Liver (tissue), 10 donors: ENCODE measurements at places on chromosomes 6 and 20. TPM values are rescaled to one million over a fixed set of nuclear protein-coding genes. Genes with fewer than 3 reads are reported as not detected.

GRCh38 chr6:94498099-94498498 is 1078.7 kb upstream of the EPHA7 start:
- H3K27me3 ChIP-seq = no peaks in the 10 kb centered on the region
- no peaks in the 10 kb centered on the region for H3K36me3 ChIP-seq
- no peak overlapping the region for H3K27ac ChIP-seq
- no peak for DNase-seq
- H3K4me1 ChIP-seq = no peaks in the 10 kb centered on the region
- H3K4me3 ChIP-seq = no peak overlapping the region

GRCh38 chr6:45965007-45965406 is 50.7 kb downstream of the CLIC5 start:
- H3K36me3 ChIP-seq = no peaks in the 10 kb centered on the region
- no peak for DNase-seq
- no peak overlapping the region for H3K4me3 ChIP-seq
- H3K27ac ChIP-seq = no peak overlapping the region
- no peaks in the 10 kb centered on the region for H3K4me1 ChIP-seq
- no peaks in the 10 kb centered on the region for H3K27me3 ChIP-seq

The CDH26 gene
- 0.03 TPM for polyA plus RNA-seq

DNA sequence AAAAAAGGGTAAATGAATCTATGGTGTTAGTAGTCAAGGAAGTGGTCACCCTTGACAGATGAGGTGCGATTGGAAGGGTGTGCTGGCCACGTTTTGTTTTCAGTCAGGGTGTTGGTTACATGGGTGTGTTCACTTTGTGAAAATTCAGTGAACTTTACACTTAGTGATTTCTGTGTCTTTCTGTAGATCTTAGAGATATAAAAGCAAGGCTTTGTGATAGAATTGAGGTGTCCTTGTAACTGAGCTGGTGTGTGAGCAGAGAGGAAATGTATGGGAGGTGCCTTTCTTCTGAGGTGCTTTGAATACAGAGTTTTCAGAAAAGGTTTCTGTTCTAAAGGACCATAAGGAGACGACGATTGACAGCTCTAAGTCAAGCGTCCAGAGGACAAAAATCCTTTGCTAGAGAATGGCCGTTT is 90.5 kb downstream of the SAMD3 start:
- no peaks in the 10 kb centered on the region for H3K4me1 ChIP-seq
- DNase-seq = no peak
- no peaks in the 10 kb centered on the region for H3K27me3 ChIP-seq
- no peak overlapping the region for H3K4me3 ChIP-seq
- H3K27ac ChIP-seq = no peak overlapping the region

DNA sequence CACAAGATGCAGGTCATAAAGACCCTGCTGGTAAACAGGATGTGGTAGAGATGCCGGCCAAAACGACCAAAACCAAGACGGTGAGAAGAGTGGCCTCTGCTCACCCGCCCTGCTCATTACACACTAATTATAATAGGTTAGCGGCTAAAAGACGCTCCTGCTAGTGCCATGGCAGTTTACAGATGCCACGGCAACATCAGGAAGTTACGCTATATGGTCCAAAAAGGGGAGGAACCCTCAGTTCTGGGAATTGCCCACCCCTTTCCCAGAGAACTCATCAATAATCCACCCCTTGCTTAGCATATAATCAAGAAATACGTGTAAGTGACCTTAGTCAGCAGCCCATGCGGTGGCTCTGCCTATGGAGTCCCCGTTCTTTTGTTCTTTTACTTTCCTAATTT is 17.6 kb downstream of the BHLHE23 start:
- no peak overlapping the region for H3K27ac ChIP-seq
- H3K27me3 ChIP-seq = peaks cover 3% of the 10 kb centered on the region
- DNase-seq = no peak
- no peaks in the 10 kb centered on the region for H3K4me1 ChIP-seq

DNA sequence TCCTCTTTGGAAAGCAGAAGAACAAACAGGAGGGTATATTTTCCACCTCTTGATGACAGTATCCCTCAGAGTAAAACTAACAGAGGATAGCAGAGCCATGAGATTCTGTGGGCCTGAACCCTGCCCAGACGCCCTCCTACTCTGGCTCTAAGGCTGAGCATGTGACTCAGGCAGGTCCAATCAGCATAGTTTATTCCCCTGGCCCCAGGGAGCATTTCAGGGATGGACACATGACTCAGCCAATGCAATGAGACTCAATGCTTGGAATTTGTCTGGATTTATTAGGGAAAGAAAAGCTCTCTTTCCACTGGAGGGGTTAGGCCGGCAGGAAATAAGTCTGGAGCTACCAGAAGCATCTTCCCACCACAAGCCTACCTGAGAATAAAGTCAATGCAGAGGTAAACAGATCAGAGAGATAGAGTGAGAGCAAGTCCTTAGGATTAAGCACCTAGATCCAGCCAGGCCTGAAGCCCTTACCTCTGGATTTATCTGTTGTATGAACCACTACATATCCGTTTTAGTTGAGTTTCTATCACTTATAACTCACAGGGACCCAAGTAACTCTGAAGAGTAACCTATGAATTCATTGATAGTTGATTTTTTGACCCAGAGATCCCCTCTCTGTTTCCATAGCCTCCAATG is 68.2 kb upstream of the EYA2 start:
- H3K27me3 ChIP-seq = no peaks in the 10 kb centered on the region
- no peaks in the 10 kb centered on the region for H3K36me3 ChIP-seq
- H3K4me1 ChIP-seq = peaks cover 16% of the 10 kb centered on the region
- no peak for DNase-seq
- no peak overlapping the region for H3K27ac ChIP-seq
- no peak overlapping the region for H3K4me3 ChIP-seq

The ROS1 gene
- under 0.01 TPM for polyA plus RNA-seq

The HSPA1L gene
- 0.27 TPM for polyA plus RNA-seq

DNA sequence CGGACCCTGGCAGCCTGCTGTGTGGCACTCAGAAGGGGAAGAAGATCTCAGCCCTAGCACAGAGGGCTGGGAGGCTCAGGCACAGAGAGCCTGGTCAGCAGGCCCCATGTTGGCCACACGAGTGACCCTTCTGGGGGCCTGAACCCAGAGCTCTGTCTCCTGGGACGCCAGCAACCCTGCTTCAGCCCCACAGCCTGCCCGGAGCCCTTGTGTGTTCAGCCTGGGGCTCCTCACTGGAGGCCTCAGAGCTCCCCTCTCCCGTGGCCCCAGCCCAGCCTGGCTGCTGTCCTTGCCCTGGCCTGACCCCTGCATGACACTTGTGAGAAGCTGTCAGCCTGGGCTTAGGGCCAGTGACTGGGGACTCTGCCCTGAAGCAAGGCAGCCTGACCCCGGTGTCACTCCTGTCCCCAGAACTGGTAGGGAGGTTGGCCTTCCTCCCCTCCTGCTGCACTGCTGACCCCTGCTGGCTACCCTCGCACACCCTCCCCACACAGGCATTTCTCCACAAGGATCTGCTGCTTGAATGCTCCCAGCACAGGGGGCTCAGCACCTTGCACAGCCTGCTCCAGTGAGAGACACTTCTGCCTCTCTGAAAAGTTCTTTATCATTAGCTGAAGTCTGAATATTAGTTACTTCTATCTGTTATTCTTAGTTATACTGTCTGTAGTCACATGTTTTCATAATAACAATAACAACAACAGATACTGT is 15.4 kb upstream of the IP6K3 start:
- H3K36me3 ChIP-seq = no peaks in the 10 kb centered on the region
- peaks cover 31% of the 10 kb centered on the region for H3K4me1 ChIP-seq
- H3K4me3 ChIP-seq = no peak overlapping the region
- H3K27ac ChIP-seq = peak overlapping the region; percentile 30
- no peaks in the 10 kb centered on the region for H3K27me3 ChIP-seq
- DNase-seq = peak; percentile 80

DNA sequence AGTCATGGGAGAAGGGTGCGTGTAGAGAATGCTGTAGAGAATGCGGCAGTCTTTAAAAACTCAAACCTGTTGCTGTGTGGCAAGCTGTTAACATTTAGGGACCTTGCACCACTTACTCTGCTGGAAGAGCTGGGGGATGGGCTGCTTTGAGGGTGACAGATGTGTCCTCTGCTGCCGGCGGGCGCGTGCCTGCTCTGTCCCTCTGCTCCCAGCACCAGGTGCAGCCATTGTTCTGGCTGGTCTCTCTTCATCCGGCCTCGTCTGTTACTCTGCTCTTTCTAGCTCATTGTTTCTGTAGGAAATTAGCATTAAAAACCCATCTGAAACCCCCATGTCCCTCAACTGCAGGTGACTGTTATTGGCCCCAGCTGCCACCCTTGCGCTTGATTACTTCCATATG is 78.5 kb downstream of the CBFA2T2 start:
- DNase-seq = peak; percentile 43
- no peak overlapping the region for H3K4me3 ChIP-seq
- H3K4me1 ChIP-seq = peaks cover 31% of the 10 kb centered on the region
- no peaks in the 10 kb centered on the region for H3K36me3 ChIP-seq
- H3K27ac ChIP-seq = no peak overlapping the region

DNA sequence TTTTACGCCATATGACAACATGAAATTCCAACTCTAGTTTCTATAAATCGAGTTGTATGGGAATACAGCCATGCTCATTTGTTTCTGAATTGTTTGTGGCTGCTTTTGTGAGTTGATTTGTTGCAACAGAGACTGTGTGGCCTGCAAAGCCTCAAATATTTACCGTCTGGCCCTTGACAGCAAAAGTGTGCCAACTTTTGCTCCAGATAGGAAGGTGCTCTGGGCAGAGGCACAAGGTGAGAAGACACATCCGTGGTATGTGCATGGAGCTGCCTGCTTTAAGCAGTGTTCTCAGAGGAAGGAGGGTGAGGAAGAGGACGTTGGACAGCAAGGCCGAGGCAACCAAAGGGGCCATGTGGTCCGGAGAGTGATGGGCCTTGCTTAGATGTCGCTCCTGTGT is 57.4 kb downstream of the IYD start:
- H3K27me3 ChIP-seq = no peaks in the 10 kb centered on the region
- H3K4me1 ChIP-seq = peaks cover 12% of the 10 kb centered on the region
- no peak overlapping the region for H3K4me3 ChIP-seq
- no peaks in the 10 kb centered on the region for H3K36me3 ChIP-seq
- DNase-seq = no peak
- peak overlapping the region; percentile 22 for H3K27ac ChIP-seq

The AKAP12 gene
- 6.7 TPM for polyA plus RNA-seq

DNA sequence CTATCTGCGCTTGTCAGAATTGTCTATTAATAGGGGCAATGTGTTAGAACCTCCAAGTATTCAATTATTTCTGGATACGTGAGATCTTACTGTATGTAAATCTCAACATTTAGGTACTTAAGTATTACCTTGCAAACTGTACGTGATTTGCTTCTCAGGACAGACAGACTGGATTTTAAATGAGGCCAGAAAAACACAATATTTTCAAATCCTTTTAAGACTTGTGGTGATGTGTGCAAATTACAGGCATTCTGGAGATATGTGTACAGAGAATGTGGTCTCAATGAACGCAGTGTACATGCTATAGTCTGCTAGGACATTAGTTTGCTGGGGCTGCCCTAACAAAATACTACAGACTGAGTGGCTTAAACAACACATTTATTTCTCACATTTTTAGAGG is 16.9 kb downstream of the CCR6 start:
- no peaks in the 10 kb centered on the region for H3K4me1 ChIP-seq
- H3K4me3 ChIP-seq = no peak overlapping the region
- no peak overlapping the region for H3K27ac ChIP-seq
- H3K36me3 ChIP-seq = no peaks in the 10 kb centered on the region
- no peaks in the 10 kb centered on the region for H3K27me3 ChIP-seq
- DNase-seq = no peak

- H3K4me3 ChIP-seq = no peak overlapping the region
- H3K27ac ChIP-seq = no peak overlapping the region
- no peaks in the 10 kb centered on the region for H3K36me3 ChIP-seq
- no peak for DNase-seq
Measured at GRCh38 chr6:78844899-78845298, 22.5 kb upstream of the IRAK1BP1 start.

GRCh38 chr20:31713312-31714273 is 9.1 kb downstream of the BCL2L1 start:
- H3K27me3 ChIP-seq = no peaks in the 10 kb centered on the region
- H3K36me3 ChIP-seq = peaks cover 3% of the 10 kb centered on the region
- DNase-seq = no peak
- H3K4me3 ChIP-seq = no peak overlapping the region
- peak overlapping the region; percentile 77 for H3K27ac ChIP-seq

DNA sequence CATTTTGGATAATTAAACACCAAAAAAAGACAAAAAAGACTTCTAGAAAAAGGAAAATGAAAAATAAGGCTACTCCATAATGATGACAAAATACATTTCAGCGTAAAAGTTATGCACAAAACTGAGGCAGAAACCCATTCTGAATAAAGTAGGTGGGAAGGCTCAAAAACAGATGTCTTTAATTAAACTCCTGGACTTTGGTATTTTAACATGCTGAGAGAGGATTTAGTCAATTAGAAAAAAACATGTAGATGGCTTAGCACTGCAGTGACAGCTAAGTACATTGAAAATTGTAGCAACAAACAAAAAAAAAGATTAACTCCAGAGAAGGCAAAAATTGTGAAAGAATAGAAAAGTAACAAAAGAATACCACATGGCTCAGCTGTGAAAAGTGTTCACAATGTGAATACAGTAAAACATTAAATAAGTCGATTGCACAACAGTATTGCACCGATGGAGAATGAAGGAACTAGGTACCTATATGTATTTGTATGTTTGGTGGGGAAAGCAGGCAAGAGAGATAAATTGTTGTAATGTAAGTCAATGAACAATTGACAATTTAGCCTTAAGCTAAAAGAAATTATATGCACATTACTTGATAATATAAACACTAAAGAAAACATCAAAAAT is 59.5 kb downstream of the TBC1D32 start:
- no peak overlapping the region for H3K4me3 ChIP-seq
- H3K27me3 ChIP-seq = no peaks in the 10 kb centered on the region
- no peak overlapping the region for H3K27ac ChIP-seq
- no peaks in the 10 kb centered on the region for H3K36me3 ChIP-seq

The COL9A1 gene
- not detected for polyA plus RNA-seq

The MOXD1 gene
- 0.14 TPM for polyA plus RNA-seq

GRCh38 chr6:134173936-134174671 is 121.7 kb upstream of the SLC2A12 start:
- no peaks in the 10 kb centered on the region for H3K27me3 ChIP-seq
- H3K27ac ChIP-seq = peak overlapping the region; percentile 85
- peak; percentile 94 for DNase-seq
- peaks cover 19% of the 10 kb centered on the region for H3K4me1 ChIP-seq

- peaks cover 9% of the 10 kb centered on the region for H3K4me1 ChIP-seq
- no peak overlapping the region for H3K4me3 ChIP-seq
- no peaks in the 10 kb centered on the region for H3K27me3 ChIP-seq
- H3K36me3 ChIP-seq = no peaks in the 10 kb centered on the region
- DNase-seq = no peak
Measured at GRCh38 chr6:14143305-14143704, 25.7 kb downstream of the CD83 start.

The RHAG gene
- polyA plus RNA-seq = not detected

The TMEM30A gene
- 33.3 TPM for polyA plus RNA-seq

The BCAS1 gene
- polyA plus RNA-seq = 0.02 TPM

The ELOVL4 gene
- polyA plus RNA-seq = 0.09 TPM
